ENCODE measurements at places on chromosomes 1 and 21. TPM values are rescaled to one million over a fixed set of nuclear protein-coding genes. Genes with fewer than 3 reads are reported as not detected.
A peak's percentile ranks its signal among the peaks of the same experiment; 100 is the strongest.

GRCh38 chr1:193068013-193068412 is 8.6 kb downstream of the RO60 start:
- no peaks in the 10 kb centered on the region for H3K27me3 ChIP-seq
- H3K36me3 ChIP-seq, result peaks cover 4% of the 10 kb centered on the region
- no peak for DNase-seq
- no peak overlapping the region for H3K27ac ChIP-seq
- peaks cover 6% of the 10 kb centered on the region for H3K4me1 ChIP-seq

DNA sequence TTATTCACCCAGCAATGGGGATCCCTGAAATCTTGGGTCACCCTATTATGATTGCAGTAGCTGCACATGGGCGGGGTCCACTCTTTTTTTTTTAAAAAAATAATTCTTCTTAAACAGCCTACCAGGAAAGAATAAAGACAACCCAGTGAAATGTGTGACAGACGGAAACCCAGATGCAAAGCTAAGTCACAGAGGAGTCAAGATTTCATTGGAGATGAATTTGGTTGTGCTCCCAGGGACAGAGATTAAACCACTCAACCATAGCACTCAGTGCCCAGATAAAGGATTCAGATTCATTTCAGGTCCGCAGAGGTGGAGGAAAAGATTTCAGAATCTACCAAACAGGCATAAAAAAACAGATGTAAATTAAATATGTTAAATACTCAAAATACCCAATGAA is 583.5 kb upstream of the ZP4 start:
- no peaks in the 10 kb centered on the region for H3K36me3 ChIP-seq
- no peak overlapping the region for H3K4me3 ChIP-seq
- no peak overlapping the region for H3K27ac ChIP-seq
- no peaks in the 10 kb centered on the region for H3K27me3 ChIP-seq
- DNase-seq, result no peak

DNA sequence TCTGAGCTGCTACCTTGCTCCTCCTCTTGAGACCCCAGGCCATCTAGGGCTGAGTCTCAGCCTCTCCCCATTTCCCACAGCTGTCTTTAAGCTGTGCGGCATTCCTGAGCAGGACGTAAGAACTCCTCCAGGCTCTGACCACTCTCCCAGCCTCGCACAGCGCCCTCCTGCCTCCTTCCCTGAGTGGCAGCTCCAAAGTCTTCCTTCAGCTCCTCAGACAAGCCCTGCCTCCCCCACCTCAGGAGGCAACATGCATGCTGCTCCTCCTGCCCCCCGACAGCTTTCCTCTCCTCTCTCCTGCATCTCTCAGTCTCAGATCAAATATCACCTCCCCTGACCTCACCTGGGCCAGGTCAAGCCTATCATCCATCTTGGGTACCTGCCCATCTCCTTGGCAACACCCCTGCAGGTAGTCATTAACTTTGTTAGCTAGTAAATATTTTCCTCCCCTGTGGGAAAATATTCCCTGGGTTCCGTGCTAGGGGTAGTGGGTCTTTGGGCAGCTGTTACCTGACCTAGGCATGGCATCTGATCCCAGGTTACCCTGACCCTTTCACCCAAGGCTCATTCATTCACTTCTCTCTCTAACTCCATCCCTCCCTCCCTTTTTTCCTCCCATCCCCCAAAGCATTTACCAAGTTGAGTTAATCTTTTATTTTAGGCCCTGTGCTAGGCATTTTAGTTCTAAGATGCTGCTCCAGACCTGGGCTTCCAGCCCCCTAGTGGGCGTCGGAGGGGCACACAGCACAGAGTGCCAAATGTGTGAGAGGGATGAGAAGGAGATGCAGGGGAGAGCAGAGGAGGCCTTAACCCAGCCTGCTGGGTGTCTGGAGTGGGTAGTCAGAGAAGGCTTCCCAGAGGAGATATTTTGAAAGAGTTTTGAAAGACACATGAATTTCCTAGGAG is 419.9 kb downstream of the PTPRU start:
- H3K4me3 ChIP-seq, result no peak overlapping the region
- no peaks in the 10 kb centered on the region for H3K36me3 ChIP-seq
- H3K4me1 ChIP-seq, result no peaks in the 10 kb centered on the region
- no peak for DNase-seq

- no peaks in the 10 kb centered on the region for H3K27me3 ChIP-seq
- no peaks in the 10 kb centered on the region for H3K36me3 ChIP-seq
- DNase-seq, result peak; percentile 72
- H3K4me3 ChIP-seq, result no peak overlapping the region
Measured at GRCh38 chr1:203572134-203572625, 54.5 kb upstream of the ATP2B4 start.

Gene RAB13
- total RNA-seq, result 145 TPM

GRCh38 chr1:201559679-201560162 is 20.8 kb downstream of the NAV1 start:
- DNase-seq, result peak; percentile 69
- no peak overlapping the region for H3K4me3 ChIP-seq
- H3K27me3 ChIP-seq, result no peaks in the 10 kb centered on the region
- peaks cover 67% of the 10 kb centered on the region for H3K4me1 ChIP-seq
- H3K27ac ChIP-seq, result no peak overlapping the region

DNA sequence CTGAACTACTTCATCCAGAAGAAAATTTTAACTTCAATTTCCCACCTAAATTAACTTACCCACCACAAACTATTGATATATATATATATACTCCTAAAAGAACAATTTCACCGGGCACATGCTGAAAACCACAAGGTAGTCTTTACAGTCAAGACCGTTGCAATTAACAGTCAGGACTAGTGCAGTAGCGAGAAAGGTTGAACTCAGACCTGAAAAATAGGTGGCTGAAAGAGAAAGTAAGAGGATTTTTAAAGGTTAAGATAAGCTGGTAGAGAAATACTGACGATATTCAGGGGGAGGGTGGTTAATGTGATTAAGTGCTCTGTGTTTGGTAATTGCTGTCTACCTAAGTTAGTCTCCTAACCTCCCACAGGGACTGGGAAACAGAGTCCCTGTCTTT is 1153.5 kb upstream of the TMPRSS15 start:
- H3K4me3 ChIP-seq, result no peak overlapping the region
- H3K4me1 ChIP-seq, result no peaks in the 10 kb centered on the region

DNA sequence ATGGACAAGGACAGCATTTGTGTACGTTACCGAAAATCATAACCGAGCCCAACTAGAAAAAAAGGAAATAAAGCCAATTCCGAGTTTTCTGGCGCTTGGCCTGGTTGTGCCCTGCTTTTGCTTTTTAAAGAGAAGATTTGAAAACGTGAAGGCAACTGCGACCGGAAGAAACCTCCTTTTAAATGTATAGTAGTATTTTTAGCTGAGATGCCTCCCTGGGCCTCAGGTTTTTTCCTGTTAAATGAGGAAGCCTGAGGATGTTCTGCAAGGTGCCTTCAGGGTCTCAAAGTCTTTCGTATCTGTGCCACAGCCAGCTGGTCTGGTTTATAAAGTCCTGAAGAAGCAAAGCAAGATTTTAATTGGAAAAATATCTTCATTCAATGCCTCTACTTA is 371 bp upstream of the ODF2L start:
- no peaks in the 10 kb centered on the region for H3K27me3 ChIP-seq
- peak overlapping the region; percentile 92 for H3K27ac ChIP-seq
- H3K36me3 ChIP-seq, result no peaks in the 10 kb centered on the region

DNA sequence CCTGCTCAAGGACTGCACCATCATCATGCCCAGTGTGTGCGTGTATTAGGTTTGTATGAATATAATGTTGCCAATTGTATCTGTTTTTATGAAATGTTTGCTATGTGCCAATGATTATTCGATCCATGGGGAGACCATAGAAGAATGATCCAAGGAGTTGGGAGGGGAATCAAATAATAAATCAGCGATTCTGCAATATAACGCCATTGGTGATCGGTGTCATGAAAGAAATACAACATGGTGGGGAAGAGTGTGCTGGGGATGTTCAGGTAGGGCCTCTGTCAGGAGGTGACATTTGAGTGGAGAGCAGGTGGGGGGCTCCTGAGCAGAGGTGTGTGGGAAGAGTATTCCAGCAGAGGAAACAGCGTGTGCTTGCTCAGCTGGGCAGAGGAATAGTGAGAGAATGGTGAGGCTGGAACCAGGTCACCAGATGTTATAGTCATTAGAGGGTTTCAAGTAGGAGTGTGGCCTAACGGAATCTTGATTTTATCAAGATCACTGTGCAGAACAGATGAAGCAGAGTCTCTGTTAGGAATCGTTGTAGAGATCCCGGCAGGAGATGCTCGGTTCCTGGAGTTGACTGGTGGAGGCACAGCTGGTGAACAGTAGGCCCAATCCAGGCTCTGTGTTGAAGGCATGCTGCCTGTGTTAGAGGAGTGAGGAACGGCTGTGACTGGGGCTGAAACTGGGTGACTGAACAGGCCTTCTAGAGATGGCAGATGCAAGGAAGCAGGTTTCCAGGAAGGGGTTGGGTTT is 2.9 kb upstream of the ZNF496 start:
- H3K27ac ChIP-seq, result no peak overlapping the region
- no peak overlapping the region for H3K4me3 ChIP-seq
- no peaks in the 10 kb centered on the region for H3K36me3 ChIP-seq
- peaks cover 51% of the 10 kb centered on the region for H3K4me1 ChIP-seq
- DNase-seq, result no peak

DNA sequence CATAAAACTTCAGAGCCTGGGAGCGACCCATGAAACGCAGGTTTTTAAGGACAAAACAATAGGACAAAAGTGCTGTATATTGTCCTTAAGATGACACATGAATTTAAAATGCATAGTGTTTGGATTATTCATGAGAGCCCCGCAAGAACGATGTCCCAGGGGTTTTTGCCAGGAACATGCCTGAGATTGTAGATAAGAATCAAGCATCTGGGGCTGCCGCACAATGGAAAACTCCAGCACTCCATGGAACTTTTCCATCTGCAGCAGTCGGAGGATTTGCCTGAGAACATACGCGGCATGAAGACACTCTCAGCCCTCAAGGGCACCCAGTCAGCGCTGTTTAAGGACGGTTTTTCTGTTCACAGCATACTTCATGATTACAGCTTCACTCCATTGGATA is 5.3 kb upstream of the ERG start:
- peak overlapping the region; percentile 67 for H3K27ac ChIP-seq
- H3K4me1 ChIP-seq, result peaks cover 30% of the 10 kb centered on the region
- no peaks in the 10 kb centered on the region for H3K36me3 ChIP-seq
- DNase-seq, result peak; percentile 93
